Keratinocyte (primary cell): ENCODE measurements at places on chromosomes 1 and 21. TPM values are rescaled to one million over a fixed set of nuclear protein-coding genes. Genes with fewer than 3 reads are reported as not detected.

REN gene
- polyA plus RNA-seq: 0.05 TPM in 1 of 3 replicates, not detected in the others

GBP6 gene
- polyA plus RNA-seq: 4.7 to 16.3 TPM (median 9.4 TPM) in 3 replicates

AGMAT gene
- 0.18 to 0.46 TPM (median 0.21 TPM) in 3 replicates for polyA plus RNA-seq

CRNN gene
- polyA plus RNA-seq: 0.04 to 0.05 TPM (median 0.05 TPM) in 3 replicates

DLGAP3 gene
- polyA plus RNA-seq: 0.01 to 0.14 TPM in 2 of 3 replicates, not detected in the other

CFHR4 gene
- not detected in 3 replicates for polyA plus RNA-seq

PROX1 gene
- 0.20 to 0.31 TPM (median 0.24 TPM) in 3 replicates for polyA plus RNA-seq

CD1E gene
- polyA plus RNA-seq: not detected in 3 replicates

ACOT7 gene
- 195 to 349 TPM (median 226 TPM) in 3 replicates for polyA plus RNA-seq

VHLL gene
- polyA plus RNA-seq: 0.22 TPM in 1 of 3 replicates, not detected in the others

ELAPOR1 gene
- 0.21 to 0.36 TPM (median 0.24 TPM) in 3 replicates for polyA plus RNA-seq

RGS18 gene
- 0.67 to 1.6 TPM (median 1.5 TPM) in 3 replicates for polyA plus RNA-seq

SPRR3 gene
- polyA plus RNA-seq: 2.9 to 8.3 TPM (median 5.4 TPM) in 3 replicates

SERPINC1 gene
- 0.14 to 0.26 TPM (median 0.18 TPM) in 3 replicates for polyA plus RNA-seq

HSD3B2 gene
- not detected in 3 replicates for polyA plus RNA-seq

NPL gene
- 4.9 to 9.0 TPM (median 7.3 TPM) in 3 replicates for polyA plus RNA-seq

PDIK1L gene
- 1.1 to 2.8 TPM (median 1.6 TPM) in 3 replicates for polyA plus RNA-seq

GOLT1A gene
- polyA plus RNA-seq: 0.22 to 0.56 TPM (median 0.46 TPM) in 3 replicates

PDC gene
- not detected in 3 replicates for polyA plus RNA-seq

CNTN2 gene
- polyA plus RNA-seq: not detected in 3 replicates

C1orf185 gene
- polyA plus RNA-seq: not detected in 3 replicates

F13B gene
- polyA plus RNA-seq: not detected in 3 replicates

ATP6V1G3 gene
- polyA plus RNA-seq: not detected in 3 replicates

KCNQ4 gene
- 0.02 to 0.03 TPM in 2 of 3 replicates, not detected in the other for polyA plus RNA-seq
